ENCODE measurements at places on chromosomes 5 and 9.
A peak's percentile ranks its signal among the peaks of the same experiment; 100 is the strongest.

GRCh38 chr9:137250329-137251193, 525 bp upstream of the STPG3 start:
- no peak for DNase-seq

- no peak for DNase-seq
These were observed 32.6 kb downstream of the SPATA31D1 start for GRCh38 chr9:82021198-82021597.

DNA sequence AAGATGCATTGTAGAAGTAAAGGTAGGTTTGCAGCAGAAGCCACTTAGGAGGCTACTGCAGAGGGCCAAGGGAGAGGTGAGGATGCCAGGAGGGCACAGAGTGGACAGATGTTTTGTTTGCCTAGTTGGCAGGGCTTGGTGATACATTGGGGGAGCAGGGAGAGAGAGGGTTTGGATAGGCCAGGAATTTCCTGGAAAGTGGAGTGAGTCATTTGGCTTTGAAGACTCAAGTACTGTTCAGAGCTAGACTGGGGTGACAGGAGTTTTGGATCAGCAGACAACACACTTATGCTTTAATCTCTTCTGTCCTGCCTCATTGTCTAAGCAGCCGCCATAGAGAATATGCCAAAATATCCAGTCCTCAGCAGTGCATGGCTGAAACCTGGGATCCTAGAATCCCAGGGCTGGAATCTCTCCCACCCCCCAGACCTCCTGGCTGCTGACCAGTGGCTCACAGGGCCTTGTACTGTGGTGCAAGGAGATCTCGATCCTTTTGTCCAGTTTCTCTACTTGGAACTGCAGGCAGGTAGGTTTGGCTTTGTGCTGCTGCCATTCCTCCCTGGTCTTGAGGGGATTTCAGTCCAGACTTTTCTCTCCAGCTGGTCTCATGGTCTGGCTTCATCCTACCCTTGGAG, 11.0 kb downstream of the TMEM268 start:
- no peak for DNase-seq

- no peak for DNase-seq
These were observed 1.9 kb downstream of the GCNT4 start for GRCh38 chr5:75050415-75050814.

- no peak for DNase-seq
These were observed 269.9 kb downstream of the MAN2A1 start for GRCh38 chr5:109959652-109960051.

GRCh38 chr5:172870291-172870714, 36.3 kb downstream of the ERGIC1 start:
- DNase-seq, result no peak

DNA sequence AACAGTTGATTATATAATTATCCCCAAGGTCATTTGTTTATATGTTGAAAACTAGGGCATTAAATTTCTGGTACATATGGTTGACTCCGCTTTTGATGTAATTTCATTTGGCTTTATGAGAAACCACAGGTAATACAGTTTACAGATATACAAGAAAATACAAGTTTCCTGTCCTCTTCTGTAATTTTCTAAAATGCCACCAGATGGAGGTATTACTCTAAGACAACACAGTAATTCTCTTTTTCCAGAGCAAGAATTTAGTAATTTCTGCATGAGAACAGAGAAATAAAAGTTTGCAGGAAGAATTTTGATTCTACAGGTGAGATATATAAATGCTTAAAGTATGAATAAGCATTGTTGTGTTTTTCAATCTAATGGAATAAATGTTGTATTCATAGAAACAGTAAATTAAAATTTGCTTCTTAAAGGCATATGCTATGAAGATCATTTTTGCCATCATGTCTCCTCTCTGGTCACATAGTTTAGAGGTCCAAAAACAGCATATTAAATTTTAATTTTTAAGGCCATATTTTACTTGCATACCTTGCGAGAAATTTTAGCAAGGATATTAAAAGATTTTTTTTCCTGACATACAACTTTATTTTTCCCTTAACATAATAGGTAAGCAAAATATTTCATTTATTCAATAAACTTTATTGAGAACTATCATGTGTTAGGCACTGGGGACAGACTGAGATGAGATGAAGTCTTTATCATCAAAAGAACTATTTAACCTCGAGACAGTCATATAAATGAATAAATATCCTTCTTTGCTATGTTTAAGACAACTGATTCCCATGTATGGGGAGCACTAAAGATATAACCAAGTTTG, 22.7 kb downstream of the CHD1 start:
- DNase-seq, result peak; percentile 25

DNA sequence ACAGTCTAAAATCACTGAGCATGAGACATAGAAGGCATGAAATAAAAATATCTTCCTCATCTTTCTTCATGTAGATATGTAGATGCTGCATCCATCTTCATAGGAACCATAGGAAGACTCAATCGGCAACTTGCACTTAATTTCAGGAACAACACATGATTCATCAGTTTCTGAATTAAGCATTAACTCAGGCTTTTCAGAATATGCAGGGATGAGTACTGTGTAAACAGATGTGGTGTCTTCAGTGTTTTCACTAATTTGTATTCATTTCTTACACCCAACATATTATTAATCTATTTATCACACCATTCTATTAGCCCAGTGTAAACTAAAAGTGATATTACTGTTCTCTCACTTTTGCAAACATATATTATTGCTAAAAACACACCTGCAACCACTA, 305.9 kb upstream of the DAB2 start:
- DNase-seq, result no peak

GRCh38 chr5:31086839-31087415, 106.6 kb upstream of the CDH6 start:
- DNase-seq, result no peak

DNA sequence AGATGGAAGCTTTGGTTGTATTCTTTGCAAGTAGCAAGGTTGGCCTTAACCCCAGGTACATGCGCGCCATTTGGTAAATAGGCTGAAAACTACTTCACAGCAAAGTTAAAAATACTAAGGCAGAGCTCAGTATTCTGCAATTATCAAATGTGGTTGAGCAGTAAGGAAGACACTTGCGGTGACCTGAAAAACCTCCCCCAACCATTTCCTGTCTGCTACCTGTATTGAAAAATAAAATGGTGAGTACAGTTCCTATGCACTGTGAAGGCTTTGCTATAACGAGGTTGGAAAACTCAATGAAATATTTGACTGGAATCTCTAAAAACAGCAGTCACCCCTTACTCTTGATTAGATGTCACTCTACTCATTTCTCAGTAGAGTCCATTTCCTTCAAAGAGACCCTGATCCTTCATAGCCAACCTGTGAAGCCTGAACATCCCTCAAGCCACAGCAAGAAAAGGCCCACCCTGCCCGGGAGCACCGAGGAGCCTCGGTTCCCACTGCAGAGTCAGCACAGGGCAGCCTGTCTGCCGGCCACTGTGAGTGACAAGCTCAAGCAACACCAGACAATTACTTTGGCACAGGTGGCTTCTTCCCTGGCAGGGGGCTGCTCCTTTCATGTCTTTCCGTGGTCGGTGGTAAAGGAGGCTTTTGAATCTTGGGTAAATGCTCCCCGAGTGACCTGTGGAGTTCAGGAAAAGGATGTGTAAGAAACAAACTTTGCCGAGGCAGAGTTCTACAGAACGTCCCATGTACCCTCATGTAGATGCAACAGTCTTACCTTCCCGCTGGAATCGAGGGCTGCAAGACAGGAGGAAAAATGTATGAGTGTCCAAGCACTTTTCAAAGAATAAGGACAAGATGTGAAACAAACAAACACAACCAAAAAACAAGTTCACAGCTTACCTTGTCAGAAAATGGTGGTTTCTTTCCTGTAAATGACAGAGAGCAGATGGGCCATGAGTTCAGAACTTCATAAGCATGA, 29.6 kb downstream of the C5orf58 start:
- no peak for DNase-seq

- DNase-seq, result no peak
These were observed 581.0 kb upstream of the RORB start for GRCh38 chr9:73916016-73916673.

GRCh38 chr5:163458778-163459385, 1.0 kb downstream of the NUDCD2 start:
- no peak for DNase-seq

DNA sequence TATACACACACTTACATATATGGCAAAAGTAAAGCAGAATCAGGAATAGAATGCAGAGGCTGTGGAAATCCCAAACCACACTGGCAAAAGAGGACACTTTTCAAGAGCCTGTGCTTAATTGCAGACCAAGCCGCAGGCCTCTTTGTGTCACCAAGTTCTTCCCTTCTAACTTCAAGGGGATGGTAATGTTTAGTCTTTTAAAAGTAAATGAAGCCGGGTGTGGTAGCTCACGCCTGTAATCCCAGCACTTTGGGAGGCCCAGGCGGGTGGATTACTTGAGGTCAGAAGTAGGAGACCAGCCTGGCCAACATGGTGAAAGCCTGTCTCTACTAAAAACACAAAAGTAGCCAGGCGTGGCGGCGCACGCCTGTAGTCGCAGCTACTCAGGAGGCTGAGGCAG, 28.7 kb downstream of the ROR2 start:
- DNase-seq, result no peak

DNA sequence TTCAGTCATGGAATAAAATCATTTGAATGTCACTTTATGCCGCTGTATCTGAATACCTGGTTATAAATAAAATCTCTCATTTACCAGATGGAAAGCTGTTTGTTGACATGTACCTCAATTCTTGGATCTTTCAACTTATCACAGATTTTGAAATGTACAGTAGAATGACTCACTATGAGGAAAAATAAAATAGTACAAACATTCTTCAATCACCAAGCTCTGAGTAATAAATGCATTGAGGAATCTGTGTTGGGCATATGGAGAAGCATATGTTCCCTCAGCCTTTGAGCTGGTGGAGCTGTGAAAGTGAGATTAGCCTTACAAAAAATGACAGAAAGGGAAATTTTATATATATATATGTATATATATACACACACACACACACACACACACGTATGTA, 175.4 kb downstream of the KIAA0825 start:
- DNase-seq, result no peak

DNA sequence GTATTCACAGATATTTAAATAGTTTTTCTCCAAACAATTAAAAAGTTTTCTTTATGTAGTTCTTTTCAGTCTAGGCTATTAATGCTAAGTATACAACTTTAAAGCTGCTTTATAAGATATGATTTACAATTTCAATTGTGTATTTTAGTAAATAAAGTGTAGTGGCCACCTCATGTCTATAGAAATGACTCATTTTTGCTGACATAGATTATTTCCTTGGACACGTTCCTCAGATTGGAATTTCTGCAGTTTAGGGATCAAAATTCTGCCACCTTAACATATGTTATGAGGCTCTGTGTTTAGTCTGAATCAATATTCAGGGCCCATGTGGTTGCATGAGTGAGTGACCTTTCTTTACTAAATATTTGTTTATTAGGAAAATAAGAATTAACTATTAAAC, 750.2 kb downstream of the IRX1 start:
- no peak for DNase-seq

DNA sequence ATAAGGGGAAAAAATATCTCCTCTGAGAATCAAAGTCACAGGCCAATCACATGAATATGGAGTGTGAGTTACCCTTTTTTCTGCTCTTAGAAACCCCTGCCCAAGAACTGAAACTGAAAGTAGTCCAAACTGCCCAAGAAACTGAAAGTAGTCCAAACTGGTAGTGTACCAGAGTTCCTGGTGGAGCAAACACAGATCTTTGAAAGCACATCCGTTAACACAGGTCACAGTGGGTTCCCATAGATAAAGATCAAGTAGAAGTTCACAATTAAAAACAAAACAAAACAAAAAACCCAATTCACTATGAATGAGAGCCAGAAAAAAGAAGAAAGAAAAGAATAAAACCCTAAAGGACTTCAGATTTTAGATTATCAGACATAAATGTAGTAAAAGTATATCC, 332.4 kb upstream of the EFNA5 start:
- DNase-seq, result no peak

- no peak for DNase-seq
These were observed 5.5 kb downstream of the NR2F1 start for GRCh38 chr5:93588352-93589151.

Data from NCI-H510A treated with DMSO at 0.1 percent for 48 hours (cell line).